ENCODE measurements at places on chromosomes 4 and X.

- no peak for DNase-seq
These were observed 17.4 kb downstream of the GSPT2 start for GRCh38 chrX:51760657-51761056.

- no peak for DNase-seq
These were observed 29.1 kb downstream of the STAG2 start for GRCh38 chrX:123990602-123991001.

- DNase-seq: no peak
These were observed 1.7 kb downstream of the SPRY1 start for GRCh38 chr4:123398066-123398852.

GRCh38 chr4:42816189-42816879 is 76.2 kb upstream of the GRXCR1 start:
- DNase-seq: no peak

- DNase-seq: no peak
These were observed 118.4 kb upstream of the GPM6A start for GRCh38 chr4:175930471-175930870.

GRCh38 chr4:148203056-148203898 is 238.9 kb downstream of the NR3C2 start:
- no peak for DNase-seq
